ENCODE measurements at places on chromosomes 1 and 21. TPM values are rescaled to one million over a fixed set of nuclear protein-coding genes. Genes with fewer than 3 reads are reported as not detected.

GRCh38 chr21:45853703-45854342 is 127.7 kb upstream of the COL6A1 start:
- no peak overlapping the region for H3K4me3 ChIP-seq
- no peak for DNase-seq
- H3K4me1 ChIP-seq = no peaks in the 10 kb centered on the region
- H3K36me3 ChIP-seq = no peaks in the 10 kb centered on the region
- no peak overlapping the region for H3K27ac ChIP-seq
- peaks cover 2% of the 10 kb centered on the region for H3K27me3 ChIP-seq

GRCh38 chr1:159900086-159900680 is at the start of gene CFAP45:
Gene CFAP45, minus strand, starts transcription at chr1:159900165. Its CDS starts 67 bp downstream, at chr1:159900098.
- no peak within 1 kb of the TSS for H3K4me3 ChIP-seq
- DNase-seq = peak; percentile 91
- no peaks in the 10 kb centered on the region for H3K27me3 ChIP-seq
- peaks cover 9% of the 10 kb centered on the region for H3K4me1 ChIP-seq
- no peaks in the 10 kb centered on the region for H3K36me3 ChIP-seq

DNA sequence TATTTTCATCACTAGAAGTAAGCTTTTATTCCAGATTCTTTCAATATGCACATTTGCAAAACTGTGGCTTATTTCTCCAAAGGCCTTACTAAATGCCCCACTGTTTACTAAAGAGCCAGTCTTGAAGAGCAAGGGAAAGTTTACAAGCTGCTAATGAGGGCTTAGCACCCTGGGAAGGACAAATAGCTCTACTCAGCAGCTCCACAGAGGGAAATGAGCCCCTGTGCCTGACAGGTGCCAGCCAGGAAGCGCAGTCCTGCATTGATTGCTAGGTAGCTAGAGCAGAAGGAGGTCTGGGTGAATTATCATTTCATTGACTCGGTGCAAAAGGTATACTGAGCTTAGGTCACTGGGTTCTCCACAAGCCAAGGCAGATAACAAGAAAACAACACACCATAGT is 307.0 kb downstream of the SETD4 start:
- no peak overlapping the region for H3K27ac ChIP-seq
- no peaks in the 10 kb centered on the region for H3K4me1 ChIP-seq
- no peaks in the 10 kb centered on the region for H3K27me3 ChIP-seq
- no peak for DNase-seq
- H3K36me3 ChIP-seq = no peaks in the 10 kb centered on the region
- H3K4me3 ChIP-seq = no peak overlapping the region

Gene GPR37L1
- polyA plus RNA-seq = 0.22 TPM

All from small intestine (tissue), 16 donors.